Activated CD8-positive, alpha-beta T cell treated with anti-CD3 and anti-CD28 coated beads for 36 hours (primary cell): ENCODE measurements at places on chromosomes 6 and 20. TPM values are rescaled to one million over a fixed set of nuclear protein-coding genes. Genes with fewer than 3 reads are reported as not detected.

GRCh38 chr20:46117704-46118467, at the start of gene CD40:
Gene CD40, plus strand, starts transcription at chr20:46118314. Its CDS starts 30 bp downstream, at chr20:46118344.
- peak; percentile 72 for DNase-seq

DNA sequence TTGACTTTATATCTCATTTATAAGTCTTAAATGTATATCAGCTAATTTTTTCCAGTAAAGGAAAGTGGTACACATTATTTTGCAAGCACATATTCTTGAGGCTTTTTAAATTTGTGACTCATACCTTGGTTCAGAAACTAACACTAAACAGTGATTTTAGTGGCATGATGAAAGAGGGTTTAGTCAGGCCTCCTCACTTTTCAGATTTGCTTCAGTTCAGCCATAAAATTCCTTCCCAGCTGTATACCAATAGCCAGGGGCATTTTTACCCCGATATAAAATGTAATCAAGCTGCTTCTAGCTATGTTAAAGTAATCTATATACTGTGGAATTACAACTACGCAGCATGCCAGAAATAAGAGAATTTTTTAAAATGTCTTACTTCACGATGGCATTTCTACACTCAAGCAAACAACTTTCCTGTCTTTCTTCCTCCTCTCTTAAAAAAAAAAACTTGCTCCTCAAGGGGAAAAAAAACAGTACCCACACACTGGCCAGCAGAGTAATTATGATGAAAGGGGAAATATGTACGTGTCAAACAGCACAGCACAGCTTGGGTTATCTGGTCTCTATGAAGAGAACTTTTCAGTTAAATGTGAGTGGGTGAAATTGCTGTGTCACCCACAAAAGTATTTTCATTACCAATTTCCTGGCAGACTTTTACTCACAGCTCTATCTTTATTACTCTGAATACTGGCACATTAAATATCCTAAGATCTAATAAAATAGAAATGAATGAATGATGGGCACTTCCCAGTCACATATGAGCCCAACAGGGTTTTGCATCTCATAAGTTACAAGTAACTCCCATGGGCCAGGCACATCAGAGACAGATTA, 244.8 kb upstream of the TENT5A start:
- DNase-seq = no peak

DNA sequence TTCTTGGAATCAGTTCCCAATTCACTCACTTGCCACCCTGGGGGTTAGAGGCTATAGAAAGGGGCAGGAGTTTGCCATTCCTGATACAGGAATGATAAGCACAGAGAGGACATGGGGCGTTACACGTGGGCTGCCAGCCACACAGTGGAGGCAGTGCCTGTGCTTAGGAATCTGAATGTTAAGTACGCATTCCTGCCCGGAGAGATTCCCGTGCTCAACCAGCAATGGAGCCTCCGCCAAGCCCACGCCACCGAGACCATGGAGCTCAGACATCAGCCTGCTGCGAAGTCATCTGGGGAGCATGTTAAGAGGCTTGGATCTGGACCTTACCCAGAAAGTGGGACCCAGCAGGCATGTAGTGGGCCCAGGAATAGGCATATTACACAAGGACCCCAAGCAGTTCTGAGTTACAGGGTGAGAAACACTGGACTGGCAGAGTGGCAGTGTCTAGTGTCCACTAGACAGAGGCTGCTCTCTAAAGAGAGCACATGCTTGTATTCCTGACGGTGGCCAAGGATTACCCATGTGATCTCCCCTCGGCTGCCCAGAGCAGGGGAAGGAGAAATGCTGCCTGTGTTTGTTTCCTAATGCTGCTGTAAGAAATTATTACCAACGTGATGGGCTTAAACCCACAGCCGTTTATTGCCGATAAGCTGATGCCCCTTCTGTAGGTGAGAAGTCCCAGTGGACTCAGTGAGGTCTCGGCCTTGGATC, 138.2 kb downstream of the BMP7 start:
- DNase-seq = no peak

GRCh38 chr6:54053881-54054391, 57.3 kb upstream of the MLIP start:
- DNase-seq = no peak

RTN4IP1 gene
- total RNA-seq = 8.4 TPM
